NCI-H187 (cell line): ENCODE measurements at places on chromosomes 7 and 10.

DNA sequence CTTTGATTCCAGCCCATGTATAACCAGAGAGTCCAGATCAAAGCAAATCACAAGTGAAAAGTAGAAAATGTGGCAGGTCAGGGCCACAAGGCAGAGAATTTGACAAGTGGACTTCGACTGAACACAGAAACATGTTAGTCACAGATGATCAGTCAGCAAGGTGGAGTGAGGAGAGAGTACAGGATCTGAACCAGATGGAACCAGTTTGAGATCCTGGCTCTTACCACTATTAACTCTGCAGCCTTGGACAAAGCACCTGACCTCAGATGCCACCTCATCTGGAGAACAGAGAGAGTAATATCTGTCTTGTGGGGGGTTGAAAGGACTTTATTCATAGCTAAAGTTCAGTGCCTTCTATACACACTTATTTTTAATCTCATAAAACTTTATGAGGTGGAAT lies 4.4 kb downstream of the MRLN start:
- DNase-seq = no peak

DNA sequence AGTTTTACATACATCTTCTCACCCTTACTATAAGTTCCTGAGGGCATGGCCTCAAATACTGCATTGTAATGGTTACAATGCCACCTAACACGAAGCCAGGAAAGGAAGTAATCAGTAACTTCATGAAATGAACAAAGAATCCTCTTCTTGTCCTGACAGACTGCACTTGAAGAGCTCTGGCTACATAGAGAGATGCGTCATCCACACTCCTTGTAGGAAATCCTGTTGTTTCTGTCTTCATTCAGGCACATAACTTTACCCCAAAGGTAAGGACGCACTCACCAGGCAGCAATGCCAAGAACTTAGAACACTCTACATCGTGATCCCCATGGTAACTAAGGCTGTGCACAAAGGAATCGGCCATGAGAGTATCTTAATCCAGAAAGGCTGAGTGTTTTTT lies 80.3 kb upstream of the ARID5B start:
- no peak for DNase-seq

DNA sequence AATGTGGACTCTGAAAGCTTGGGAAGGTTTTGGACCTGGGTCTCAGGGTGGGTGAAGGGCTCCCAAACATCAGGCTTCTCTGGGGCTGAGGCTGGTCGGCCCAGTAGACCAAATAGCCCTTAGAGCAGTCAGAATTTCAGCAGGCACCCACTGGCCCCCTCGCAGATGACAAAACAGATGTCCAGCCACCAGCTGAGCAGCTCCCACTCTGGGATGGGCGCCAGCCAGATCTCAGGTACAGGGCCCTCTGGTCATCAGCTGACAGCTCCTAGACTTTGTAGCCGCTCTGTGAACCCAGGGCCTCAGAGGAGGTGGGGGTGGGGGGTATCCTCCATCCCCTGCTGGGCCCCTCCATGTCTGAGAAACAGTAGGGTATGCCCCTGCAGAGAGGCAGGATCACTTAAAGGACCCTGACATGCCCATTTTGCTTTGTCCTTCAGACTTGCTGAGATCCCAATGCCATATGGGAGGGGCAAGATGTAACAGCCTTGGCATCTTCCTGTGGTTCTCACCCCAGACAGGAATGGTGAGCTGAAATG lies 26.5 kb downstream of the HSPA12A start:
- DNase-seq = no peak

- DNase-seq = no peak
Measured at GRCh38 chr10:18268005-18268404, 127.8 kb downstream of the CACNB2 start.

GRCh38 chr7:13839063-13839462 lies 150.4 kb downstream of the ETV1 start:
- DNase-seq = no peak

DNA sequence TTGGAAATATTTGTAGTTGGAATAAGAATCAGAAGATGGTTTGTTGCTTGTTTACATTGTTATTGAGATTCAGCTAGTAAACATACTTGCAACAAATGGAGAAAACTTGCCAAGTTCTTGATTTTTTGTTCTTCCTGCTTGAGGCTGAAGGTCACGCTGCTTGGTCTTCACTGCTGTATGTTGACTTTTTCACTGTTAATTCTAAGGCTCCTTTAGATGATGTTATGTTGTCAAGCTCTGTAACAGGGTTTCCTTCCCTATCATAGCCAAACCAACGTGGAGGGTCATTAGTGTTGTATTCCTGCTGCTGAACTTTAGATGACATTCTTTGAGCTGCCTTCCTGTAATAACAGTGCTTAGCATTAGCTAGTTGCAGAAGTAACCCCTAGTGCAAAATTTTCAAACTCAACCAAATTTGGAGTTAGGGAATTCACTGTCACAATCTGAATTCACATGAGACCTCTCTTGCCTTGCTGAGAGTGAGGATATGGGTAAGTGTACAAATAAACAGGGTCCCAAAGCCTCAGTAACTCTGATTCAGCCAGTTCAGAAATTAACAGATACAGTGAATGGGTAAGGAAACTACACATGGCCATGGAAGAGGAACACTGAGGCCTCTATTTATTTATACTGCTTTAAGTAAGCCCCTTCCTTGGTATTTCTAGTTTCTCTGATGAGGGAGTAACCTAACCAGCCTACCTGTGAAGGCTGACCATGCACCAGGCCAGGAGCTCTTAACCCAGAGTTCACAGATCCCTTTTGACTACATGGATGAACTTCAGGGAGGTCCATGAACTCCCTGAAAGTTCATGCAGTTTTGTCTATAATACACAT lies 64.6 kb downstream of the FAM185A start:
- DNase-seq = no peak

DNA sequence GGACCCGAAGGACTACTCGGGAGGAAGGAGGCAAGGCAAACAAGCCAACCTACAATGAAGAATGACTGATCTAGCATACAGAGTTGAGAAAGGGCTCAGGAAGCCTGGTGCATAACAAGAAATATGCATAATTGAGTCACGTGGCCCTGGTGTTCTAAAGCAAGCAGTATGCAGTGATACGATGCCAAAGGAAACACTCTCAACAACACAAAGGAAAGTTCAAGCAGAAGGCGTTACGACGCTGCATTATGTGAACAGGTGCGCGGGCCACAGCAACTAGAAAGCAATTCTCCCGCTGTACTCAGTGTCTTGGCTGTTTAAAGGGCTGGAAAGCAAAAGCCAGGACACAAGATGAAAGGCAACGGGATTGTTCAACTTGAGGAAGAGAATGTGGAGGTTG lies 100.8 kb downstream of the PRTFDC1 start:
- peak; percentile 32 for DNase-seq
